T-helper 9 cell (primary cell): ENCODE measurements at places on chromosomes 12 and 14.

GRCh38 chr12:92511786-92512185 lies 191.0 kb upstream of the PLEKHG7 start:
- no peak for DNase-seq

- DNase-seq, result no peak
These were observed 1139.1 kb upstream of the TMEM132C start for GRCh38 chr12:127127897-127128296.

- DNase-seq, result no peak
These were observed 276.0 kb downstream of the ADGRD1 start for GRCh38 chr12:131229426-131230339.

- DNase-seq, result no peak
These were observed 182.1 kb upstream of the SEL1L start for GRCh38 chr14:81715731-81716130.

DNA sequence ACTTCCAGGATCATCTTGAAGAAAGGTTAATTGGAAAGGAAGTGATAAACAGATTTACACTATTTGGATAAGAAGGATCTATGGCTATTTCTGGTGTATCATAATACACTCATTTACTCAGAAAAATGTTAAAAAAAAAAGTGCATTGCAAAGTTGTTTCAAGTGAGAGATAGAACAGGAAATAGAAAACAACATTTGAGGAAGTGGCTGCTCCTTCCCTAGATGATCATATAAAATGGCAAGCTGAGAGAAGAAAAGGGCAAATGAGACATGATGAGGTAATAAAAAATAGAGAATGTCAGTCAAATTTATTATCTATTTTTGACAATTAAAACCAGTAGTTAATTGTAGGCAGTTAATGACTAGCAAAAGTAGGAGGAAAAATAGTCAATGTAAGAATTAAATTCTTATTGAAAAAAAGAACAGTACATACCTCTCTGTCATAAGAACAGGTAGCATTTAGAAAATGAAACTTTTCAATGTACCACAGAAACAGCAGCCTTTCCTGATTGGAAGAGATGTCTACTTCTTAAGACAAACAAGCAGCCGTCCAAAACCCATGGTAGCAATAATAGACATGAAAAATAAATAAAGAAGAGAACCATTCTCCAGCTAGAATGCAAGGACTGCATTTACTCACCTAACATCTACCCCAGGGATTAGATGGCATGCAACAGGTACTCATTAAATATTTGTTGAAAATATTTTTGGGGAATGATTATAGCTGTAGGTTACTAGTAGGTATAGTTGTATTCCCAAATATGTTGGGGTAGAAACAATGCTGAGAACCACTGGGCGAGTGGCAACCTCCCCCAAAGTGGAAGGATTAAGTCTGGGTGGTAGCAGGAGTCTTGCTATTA lies 63.9 kb upstream of the GRIP1 start:
- DNase-seq, result no peak

GRCh38 chr12:86275356-86275755 lies 19.2 kb upstream of the MGAT4C start:
- DNase-seq, result no peak

DNA sequence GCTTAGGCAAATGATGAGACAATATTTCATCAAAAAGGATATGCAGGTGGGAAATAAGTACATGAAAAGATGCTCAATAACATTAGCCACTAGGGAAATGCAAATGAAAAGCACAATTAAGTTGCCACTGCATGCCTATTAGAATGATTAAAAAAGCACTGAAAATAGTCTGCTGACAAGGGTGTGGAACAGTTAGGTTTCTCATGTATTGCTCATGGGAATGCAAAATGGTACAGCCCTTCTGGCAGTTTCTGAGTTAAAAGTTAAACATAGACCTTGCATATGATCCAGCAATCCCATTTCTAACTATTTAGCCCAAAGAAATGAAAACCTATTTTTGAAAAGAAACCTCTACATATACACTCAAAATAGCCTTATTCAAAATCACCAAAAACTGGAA lies 393.0 kb downstream of the BMP4 start:
- DNase-seq, result no peak

DNA sequence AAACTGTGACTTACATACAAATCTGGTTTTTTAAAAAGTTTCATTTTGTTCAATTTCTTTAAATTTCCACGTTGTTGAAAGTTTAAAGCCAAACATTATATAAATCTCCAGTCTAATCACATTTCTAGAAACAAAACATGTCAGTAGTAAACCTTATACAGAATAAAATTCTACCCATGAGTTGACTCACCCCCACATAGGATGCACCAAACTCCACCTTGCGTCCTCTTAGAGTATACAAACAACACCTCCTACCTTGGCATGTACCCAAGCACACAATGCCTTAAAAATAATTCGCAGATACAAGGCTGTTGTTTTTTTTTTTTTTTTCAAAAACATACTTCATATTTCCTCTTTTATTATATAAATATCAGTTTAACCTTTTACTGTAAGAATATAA lies 3.3 kb downstream of the FBXL14 start:
- DNase-seq, result no peak

DNA sequence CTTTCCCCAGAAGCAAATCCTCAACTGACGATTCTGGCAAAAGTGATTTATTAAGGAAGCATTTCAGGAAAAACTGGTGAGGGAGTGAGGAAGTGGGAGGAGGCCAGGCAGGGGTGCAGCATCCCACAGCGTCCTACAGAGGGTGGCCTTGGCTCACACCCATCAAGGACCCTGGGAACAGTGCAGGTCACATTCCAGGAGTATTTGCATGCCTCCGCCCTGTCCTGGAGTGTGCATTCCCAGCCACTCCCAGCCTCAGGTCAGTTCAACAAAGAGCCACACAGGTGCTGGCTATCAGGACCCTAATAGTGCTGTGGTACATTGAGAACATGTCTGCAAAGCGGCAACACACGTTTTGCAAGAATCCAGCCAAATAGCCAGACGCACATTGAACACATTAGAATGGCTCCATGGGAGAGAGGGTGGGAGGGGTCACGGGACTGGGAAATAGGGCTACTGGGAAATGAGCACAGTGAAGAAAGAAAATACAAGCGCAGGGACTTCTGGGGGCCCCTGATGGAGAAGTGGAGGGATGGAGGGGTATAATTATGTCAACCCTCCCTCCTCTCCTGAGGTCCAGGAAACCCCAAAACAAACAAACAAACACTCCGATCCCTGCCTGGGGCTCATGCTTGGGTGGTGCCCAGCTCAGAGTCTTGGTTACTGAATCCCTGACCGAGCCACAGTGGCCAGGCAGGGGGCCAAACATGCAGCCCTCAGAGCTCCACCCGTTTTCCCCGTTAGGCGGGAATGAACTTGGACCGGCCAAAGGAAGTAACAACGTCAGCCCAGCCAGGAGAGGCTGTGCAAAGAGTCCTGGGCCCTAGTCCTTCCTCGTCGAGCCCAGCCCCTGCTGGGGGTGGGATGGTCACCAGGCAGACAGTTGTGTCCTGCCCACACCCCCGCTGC lies 36.5 kb downstream of the CMKLR1 start:
- no peak for DNase-seq

GRCh38 chr12:132546647-132547046 lies 56.7 kb downstream of the FBRSL1 start:
- no peak for DNase-seq

GRCh38 chr12:122350141-122350848 lies 72.2 kb downstream of the CLIP1 start:
- DNase-seq, result no peak

- no peak for DNase-seq
These were observed 1.8 kb upstream of the MEG3 start for GRCh38 chr14:100824091-100824551.

DNA sequence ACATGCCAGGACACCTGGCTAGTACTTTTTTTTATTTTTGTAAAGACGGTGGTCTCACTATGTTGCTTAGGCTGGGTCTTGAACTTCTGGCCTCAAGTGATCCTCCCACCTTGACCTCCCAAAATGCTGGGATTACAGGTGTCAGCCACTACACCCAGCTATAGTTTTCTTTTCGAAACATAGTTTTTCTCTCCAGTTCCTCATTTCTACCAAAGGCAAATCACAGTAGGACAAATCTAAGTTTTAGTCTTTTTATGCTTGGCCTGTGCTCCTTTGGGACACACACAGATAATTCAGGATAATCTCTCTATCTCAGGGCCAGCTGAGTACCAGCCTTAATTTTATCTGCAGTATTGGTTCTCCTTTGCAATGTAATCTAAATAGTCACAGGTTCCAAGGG lies 100.7 kb downstream of the KCNMB4 start:
- DNase-seq, result no peak

- no peak for DNase-seq
These were observed 44.0 kb downstream of the RHOJ start for GRCh38 chr14:63248211-63248610.

GRCh38 chr12:9027161-9028059 lies 38.1 kb downstream of the KLRG1 start:
- DNase-seq, result no peak

GRCh38 chr14:58563978-58564377 lies 73.8 kb upstream of the DACT1 start:
- no peak for DNase-seq

GRCh38 chr12:43271659-43272058 lies 280.3 kb downstream of the ADAMTS20 start:
- DNase-seq, result no peak

DNA sequence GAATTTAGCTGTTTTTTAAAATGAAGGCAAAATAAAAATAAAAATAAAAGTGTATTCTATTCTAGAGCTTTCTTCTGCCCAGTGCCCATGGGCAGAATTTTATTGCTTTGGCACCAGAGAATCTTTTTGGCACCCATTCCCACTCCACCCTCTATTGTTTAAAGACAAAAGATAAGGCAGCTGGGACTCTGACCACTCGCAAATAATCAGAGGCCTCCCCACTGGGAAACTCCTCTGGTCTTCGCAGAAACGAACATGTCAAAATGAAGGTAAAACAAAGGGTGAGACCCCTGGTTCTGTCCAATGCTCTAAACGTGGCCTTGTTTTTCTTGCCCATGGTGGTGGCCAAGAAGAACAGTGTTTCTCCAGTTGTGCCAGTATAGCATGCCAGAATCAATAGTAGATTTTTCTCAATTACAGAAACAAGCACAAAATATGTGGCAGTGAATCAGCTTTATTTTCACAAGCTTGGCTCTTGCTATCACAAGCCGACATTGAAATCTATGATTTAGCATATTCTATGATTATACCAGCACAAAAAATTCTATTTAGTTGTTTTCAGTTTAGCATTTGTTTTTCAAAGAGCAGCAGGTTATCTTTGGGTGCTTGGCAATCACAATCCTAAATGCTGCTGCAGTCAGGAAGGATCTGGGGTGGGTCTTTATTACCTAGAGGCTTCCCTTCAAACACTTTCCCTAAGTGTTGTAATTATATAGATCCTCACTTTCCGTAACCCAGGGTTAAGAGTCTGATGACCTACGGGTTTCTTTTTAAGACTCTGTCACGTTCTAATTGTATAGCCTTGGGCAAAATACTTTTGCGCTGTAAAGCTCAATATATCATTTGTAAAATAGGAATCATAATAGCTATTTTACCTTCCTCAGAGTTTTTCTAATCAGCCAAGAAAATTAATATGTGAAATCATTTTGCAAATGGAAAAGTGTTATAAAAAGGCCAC lies 50.5 kb downstream of the KITLG start:
- DNase-seq, result no peak

DNA sequence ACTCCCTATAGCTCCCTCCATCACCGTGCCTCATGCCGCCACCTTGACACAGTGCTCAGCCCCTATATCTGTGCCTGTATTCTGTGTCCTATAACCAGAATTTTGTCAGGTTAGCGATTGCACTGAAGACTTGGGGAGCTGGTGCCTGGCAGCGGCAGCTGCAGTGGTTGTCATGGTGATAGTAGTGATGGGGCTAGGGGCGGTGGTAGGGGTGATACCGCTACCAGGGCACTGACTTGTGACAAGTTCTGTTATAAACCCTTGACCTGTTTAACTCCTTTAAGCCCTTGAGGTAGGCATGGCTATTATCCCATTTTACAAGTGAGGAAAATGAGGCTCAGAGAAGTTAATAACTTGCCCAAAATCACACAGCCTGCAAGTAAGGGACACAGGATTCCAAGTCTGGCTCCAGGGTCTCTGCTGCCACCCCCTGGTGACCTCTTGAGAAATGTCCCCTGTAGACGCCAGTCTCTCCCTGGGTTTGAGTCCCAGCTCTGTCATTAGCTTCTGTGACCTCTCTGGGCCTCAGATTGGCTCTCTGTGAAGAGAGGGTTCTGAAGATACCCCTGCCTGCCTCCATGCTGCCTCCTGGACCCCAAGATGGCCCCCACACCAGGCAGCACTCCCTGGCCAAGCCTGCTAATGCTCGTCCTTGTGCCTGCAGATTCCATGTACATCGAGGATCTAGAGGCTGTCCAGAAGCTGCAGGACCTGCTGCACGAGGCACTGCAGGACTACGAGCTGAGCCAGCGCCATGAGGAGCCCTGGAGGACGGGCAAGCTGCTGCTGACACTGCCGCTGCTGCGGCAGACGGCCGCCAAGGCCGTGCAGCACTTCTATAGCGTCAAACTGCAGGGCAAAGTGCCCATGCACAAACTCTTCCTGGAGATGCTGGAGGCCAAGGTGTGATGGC lies 121.9 kb downstream of the ESRRB start:
- DNase-seq, result no peak

DNA sequence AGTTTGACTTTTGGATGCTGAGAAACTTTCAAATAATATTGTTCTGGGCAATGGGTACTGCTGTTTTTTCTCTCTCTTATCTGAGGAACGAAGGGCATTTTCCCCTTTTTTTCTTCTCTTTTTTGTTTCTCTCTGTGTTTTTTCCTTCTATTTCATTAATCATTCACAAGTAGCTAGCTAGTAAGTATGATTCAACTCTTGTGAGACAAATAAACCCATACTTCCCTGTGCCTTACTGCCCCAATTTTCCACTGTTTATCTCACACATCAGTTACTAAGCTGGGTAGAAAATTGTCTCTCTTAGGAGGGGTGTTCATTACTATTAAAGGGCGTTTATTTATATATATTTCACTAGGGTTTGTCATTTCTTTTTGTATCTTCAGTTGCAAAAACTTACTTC lies 437.6 kb downstream of the RERGL start:
- no peak for DNase-seq

GRCh38 chr12:63841011-63841410 lies 3.5 kb upstream of the SRGAP1 start:
- no peak for DNase-seq

DNA sequence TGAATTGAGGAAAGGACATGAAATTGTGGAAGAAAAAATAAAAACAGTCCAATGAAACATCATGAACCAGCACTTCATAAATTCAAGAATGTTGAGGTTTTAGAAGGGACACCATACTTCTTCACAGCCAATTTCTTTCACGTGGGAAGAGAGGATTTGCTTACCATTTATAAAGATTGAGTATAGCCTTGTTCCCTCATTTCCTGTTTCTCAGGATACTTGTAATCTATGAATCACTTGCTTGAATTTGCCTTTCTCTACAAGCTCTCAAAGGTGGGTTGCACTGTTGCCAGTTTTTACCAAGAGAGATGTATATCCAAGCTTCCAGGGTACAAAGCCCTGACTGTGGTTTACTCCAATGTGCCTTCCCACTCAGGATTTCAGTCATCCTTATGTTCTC lies 116.1 kb downstream of the DUSP6 start:
- no peak for DNase-seq
